Stimulated activated CD4-positive, alpha-beta T cell treated with anti-CD3 and anti-CD28 coated beads, Interleukin-15, amount 100 ng/mL, for 24 hours (primary cell): ENCODE measurements at places on chromosomes 1 and 21.

- no peak for DNase-seq
Observed at GRCh38 chr1:81812712-81813111, 12.0 kb downstream of the ADGRL2 start.

GRCh38 chr1:17911791-17912190 lies 156.7 kb downstream of the ACTL8 start:
- DNase-seq = no peak

DNA sequence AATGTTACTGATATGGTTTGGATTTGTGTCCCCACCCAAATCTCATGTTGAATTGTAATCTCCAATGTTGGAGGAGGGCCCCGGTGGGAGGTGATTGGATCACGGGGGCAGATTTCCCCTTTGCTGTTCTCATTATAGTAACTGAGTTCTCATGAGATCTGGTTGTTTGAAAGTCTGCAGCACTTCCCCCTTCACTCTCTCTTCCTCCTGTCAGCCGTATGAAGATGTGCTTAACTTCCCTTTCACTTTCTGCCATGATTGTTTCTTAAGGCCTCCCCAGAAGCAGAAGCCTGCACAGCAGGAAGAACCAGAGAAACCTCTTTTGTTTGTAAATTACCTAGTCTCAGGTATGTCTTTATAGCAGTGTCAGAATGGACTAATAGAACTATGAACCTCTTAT lies 28.4 kb downstream of the TRIM33 start:
- no peak for DNase-seq

- DNase-seq = no peak
Observed at GRCh38 chr1:156662800-156663055, 14.5 kb downstream of the NES start.

DNA sequence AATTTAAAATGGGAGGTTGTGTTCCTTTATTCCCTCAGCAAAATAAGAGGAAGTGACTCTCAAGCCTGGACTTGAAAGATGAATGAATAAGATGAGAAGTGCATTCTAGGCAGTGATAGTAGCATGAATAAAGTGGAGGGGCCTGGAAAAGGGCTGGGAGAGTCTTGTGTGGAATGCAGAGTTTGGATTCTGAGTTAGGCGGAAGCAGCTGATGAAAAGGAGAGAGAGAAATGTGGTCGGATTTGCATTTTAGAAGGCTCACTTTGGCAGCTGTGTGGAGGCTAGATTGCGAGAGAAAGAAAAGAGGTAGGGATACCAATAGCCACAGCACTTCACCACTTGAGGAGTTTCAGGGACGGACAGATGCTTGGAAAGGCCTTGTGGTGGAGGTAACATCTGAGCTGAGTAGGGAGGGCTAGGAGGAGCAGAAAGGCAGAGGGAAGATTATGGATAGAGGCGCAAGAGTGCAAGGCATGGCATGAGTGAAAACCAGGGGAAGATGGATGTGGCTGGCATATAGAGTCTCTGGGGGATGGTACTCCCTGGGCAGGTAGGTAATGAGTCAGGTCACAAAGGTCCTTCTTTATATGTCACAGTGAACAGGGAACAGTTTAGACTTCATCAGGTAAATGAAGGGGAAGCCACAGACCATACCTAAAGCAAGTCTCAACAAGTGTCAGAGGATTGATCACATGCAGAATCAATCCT lies 59.6 kb downstream of the ST3GAL3 start:
- no peak for DNase-seq

- no peak for DNase-seq
Observed at GRCh38 chr1:164562947-164563520, 4.0 kb downstream of the PBX1 start.

DNA sequence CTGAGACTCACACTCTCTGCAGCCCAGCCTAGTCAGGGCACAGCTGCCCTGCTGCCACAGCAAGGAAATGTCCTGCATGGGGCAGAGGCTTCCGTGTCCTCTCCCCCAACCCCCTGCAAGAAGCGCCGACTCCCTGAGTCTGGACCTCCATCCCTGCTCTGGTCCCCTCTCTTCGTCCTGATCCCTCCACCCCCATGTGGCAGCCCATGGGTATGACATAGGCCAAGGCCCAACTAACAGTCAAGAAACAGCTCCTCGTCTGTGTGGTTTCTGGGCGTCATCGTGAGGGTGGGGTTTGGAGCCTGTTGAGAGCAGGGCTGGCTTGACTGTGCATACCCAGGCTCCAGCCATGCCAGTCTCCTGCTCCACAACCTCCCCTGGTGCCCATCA lies 19.5 kb downstream of the FAAH start:
- DNase-seq = peak; percentile 27

DNA sequence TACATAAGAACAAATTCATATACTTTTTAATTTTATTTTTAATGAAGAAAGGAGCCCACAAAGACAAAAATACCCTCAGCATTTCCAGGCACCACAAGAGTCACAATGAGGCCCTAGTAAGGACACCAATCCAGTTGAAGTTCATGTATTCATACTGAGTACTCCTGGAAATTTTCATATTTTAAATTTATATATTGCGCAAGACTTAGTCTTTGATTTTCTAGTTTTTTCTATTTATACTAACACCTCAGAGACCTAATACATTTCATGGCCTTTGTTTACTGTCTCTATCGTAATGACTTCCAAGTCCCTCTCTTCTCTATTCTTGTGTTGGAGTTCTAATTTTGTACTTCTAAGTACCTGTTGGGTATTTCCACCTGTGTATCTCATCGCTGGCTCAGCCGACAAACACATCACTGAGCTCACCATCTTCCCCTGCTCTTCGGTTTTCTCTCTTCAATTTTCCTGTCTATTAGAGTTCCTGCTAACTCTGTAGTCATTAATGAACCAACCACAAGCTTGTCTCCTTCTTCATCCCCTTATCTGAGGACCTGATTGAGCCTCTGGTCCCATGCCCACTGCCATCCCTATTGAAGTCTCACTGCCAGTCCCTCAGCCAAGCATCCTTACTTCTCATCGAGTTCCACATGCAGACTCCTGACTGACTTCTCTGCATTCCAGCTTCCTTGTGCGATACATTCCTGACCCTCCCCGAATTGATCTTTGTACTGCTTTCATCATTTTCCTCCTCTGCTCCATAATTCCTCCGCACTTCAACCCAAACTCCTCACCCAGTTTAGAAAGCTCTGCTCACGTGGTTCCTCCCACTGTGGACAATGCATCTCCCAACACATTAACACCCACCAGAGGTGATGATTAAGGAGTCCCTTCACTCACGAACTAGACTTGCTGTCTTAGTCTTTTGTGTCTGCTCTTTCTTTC lies 17.3 kb upstream of the IRF2BP2 start:
- DNase-seq = no peak

DNA sequence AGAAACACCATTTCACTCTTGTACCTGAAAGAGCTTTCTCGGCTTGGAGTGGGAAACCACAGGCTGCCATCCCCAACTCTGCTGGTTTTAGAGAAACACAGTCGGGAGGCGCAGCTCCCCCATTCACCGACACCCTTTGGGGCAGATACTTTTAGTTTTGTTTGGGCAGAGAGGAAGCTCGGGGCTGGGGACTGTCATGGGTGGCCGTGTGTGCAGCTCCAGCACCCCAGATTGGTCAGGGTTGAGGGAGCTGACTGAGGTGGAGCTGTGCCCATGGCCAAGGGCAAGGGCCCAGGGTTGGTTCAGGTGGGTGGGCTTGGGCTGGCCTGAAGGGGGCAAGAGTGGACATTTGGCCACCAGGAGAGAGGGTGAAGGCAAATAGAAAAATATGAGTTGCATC lies 163.1 kb downstream of the DYRK1A start:
- DNase-seq = no peak

GRCh38 chr1:204041803-204042505 lies 31.0 kb upstream of the SOX13 start:
- DNase-seq = no peak

DNA sequence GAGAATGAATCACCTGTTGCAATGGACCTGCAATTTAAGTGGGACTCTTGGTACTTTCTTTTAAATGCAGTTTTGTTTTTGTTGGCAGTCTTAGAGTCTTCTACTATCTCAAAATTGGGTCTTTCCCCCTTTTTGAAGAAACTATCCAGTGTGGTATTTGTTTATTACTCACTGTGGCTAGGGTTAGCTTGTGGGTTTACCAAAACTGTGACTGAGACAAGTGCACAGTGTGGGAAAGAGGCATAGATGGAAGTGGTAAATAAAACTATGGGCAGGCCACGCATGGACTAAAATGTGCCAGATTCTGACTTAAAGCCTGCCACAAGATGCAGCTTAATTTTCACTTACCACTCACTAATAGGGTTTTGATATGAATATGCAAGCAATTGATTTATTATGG lies 1441.7 kb downstream of the PLA2G4A start:
- no peak for DNase-seq

DNA sequence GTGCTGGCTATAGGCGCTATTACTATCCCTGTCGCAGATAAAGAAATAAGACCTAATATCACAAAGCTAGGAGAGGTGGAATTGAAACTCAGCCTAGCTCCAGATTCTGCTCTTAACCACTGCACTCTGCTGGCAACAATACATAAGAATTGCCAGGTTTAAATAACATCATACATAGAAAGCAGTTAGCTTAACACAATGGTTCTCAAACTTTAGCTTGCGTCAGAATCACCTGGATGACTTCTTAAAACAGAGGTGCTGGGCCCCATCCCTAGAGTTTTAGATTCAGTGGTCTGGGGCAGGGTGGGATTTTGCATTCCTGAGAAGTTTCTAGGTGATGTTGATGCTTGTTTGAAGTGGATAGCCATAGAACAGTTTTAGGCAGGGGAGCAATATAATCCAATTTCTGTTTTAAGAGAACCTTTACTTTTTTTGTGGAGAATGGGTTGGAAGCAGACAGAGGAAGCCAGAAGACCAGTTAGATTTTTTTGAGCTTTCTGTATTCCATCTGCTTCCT lies 1.1 kb upstream of the POMGNT1 start:
- no peak for DNase-seq

- DNase-seq = no peak
Observed at GRCh38 chr1:35594005-35594760, 21.1 kb downstream of the TFAP2E start.

- no peak for DNase-seq
Observed at GRCh38 chr1:75985827-75986226, 53.6 kb upstream of the ASB17 start.

DNA sequence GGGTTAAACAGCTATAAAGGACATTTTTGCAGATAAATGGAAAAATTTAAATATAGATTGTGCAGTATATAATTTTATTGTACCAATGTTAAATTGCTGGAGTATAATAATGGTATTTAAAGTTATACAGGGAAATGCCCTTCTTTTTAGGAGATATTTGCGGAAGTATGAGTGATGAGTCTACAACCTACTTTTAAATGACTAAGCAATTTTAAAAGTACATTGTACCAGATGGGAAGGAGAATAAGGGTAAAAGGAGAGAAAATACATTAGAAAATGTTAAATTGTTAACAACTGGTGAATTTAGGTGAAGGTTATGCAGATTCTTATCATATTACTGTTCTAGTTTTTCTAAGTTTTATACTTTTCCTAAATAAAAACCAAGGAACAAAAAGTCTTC lies 91.8 kb downstream of the ZZZ3 start:
- no peak for DNase-seq

GRCh38 chr1:117573386-117574023 lies 32.3 kb upstream of the TENT5C start:
- peak; percentile 29 for DNase-seq

DNA sequence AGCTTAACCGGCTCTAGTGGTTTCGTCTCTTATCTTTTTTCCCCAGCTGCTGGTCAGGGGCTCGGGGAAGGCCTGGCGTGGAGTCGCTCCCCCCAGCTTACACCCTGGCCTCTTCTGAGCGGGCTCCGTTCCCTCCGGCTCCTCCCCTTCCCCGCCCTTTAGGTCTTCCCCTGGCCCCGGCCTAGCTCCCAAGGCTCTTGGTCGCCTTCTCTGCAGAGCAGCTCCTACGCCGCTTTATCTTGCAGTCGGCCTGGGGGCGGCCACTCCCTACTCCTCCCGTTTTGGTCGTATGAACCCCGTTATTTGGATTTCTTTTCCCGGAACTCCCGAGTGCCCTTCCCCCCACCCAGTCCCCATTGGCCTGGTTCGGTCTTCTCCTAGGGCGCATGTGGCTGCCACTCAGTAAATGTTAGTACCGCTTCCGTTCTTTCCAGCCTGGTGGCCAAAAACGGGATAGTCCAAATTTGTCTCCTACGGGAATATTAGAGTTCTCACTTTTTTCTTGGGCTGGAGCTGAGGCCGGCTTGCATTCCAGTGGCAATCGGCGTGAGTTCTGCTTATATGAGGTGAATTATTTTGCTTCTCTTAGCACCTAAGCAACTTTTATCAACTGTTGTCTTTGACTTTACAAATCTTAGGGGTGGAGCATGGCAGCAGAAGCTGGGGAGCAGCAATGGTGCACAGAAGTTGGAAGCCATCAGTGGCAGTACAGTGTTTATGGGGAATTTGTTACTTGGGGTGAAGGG lies 467 bp downstream of the THRAP3 start:
- peak; percentile 88 for DNase-seq

DNA sequence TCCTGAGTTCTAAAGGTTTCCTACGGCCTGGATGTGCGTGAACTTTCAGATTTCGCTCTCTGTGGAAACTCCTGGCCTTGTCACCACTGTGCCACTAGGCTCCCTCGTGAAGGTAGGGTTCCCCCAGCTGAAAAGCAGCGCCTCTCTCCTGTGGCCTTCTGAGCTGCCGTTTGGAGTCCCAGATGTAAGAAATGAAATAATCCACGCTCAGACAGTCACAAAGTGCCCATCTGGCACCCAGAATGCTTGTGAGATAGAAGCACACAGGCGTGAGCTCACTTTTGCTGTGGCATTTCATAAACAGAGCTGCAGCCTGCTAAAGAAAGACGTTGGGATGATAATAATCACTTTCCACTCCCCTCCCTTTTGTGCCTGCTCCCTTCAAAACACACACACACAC lies 65.8 kb downstream of the LMO4 start:
- no peak for DNase-seq

GRCh38 chr1:230595181-230595580 lies 47.1 kb upstream of the COG2 start:
- no peak for DNase-seq

GRCh38 chr1:236681219-236681618 lies 5.1 kb upstream of the ACTN2 start:
- no peak for DNase-seq

- DNase-seq = no peak
Observed at GRCh38 chr1:117675907-117676430, 70.1 kb downstream of the TENT5C start.

GRCh38 chr1:206551986-206552326 lies 44.6 kb downstream of the RASSF5 start:
- peak; percentile 75 for DNase-seq

- no peak for DNase-seq
Observed at GRCh38 chr1:43418858-43419257, 29.2 kb downstream of the SZT2 start.

DNA sequence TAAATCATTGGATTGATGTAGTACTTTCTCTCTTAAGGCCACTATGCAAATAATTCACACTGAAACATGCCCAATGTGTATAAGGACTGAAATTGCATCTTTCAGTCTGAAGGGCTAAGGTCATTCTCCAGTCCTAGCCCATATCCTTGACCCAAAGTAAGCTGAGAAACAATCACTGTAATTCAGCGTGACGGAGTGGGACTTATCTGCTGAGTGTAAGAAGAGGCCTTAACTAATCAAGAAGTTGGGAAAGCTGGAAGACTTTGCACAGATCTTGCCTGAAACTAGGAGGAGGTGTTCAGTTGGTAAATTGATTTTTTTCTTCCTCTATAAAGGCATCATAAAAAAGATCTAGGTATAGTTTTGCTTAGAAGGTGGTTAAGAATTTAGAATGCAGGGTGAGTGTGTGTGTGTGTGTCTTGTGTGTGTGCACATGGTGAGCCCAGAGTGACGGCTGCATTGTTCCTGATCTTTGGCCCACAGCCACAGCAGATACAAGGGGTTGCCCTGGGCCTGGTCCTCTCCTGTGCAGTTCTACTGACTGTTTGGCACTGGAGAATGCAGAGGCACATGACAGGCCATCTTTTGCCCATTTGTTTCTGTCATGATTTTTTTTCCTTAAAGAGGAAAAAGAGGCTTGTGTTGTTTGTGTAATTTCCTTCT lies 13.3 kb upstream of the PPP2R5A start:
- no peak for DNase-seq
